ENCODE measurements at places on chromosomes 5 and 9.

- no peak for DNase-seq
These were observed 345 bp upstream of the PRRC1 start for GRCh38 chr5:127517110-127517479.

GRCh38 chr5:15249152-15249551, 250.8 kb upstream of the FBXL7 start:
- DNase-seq, result no peak

GRCh38 chr5:62606878-62607277, 28.3 kb downstream of the LRRC70 start:
- DNase-seq, result no peak

- DNase-seq, result no peak
These were observed 9.2 kb upstream of the HABP4 start for GRCh38 chr9:96440671-96441199.

DNA sequence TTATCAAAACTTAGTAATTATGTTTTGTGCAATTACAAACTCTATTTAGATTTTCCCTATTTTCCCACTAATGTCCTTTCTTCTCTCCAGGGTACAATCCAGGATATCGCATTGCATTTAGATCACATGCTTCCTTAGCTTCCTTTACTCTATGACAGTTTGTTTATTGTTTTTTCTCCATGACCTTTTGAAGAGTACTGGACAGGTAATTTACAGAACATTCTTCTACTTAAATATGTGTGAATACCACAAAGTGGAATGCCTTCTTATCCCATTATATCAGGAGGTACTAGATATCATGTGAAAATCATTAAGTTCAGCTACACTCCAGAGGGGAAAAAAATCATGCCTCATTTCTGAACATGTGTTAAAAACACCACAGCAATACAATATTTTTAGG, 776.6 kb upstream of the CDH9 start:
- no peak for DNase-seq

DNA sequence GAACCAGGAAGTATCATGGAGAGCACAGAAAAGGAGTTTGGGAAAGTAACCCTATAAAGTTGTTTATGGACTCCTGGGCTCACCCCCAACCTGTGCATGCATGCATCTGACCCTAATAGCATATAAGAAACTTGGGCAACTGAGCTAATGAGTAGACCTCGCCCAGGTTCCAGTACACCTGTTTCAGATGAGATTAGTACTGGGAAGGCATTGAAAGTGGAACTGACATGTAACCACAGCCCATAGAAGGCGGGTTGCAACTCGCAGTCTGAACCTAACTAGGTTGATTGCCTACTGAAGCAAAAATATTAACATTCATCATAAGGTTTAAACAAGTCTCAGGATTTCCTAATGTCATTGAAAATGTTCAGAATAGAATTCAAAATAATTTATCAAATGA, 87.0 kb downstream of the WNK2 start:
- no peak for DNase-seq

DNA sequence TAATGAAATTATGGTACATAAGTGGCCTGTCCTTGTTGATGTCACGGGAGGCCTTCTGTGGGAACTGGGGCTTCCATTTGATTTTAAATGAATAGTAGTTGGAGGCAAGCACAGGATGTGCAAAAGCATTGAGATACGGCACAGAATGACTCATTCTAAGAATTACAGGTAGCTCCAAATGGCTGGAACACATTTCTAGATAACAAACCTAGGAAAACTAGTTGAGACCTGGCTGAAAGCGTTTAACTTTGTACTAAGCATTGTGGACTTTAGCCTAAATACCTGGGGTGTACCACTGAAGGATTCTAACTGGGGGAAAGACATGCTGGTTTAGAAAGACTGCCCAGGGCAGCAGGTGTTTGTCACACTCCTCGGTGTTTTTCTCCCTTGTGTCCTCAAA, 9.4 kb downstream of the SKP2 start:
- DNase-seq, result no peak

- no peak for DNase-seq
These were observed 75.8 kb downstream of the NUDT12 start for GRCh38 chr5:103486739-103487138.

DNA sequence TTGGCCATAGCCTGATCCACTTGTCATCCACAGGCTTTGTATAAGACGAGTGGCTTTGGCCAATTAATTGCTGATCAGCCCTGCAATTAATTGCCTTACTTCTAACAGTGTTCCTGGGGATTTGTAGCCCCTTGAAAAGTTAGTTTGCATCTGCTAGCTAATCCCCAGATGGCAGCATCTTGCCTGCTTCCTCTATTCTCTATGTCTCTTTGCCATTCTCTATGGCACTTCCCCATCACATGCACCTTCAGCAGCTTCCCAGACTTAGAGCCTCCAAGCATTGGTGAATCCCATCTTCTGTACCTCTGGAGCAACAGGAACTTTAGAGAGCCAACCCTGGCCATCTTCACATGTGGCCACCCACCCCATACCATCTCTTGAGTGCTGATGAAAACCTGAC, 197.0 kb upstream of the DMAC1 start:
- DNase-seq, result no peak

DNA sequence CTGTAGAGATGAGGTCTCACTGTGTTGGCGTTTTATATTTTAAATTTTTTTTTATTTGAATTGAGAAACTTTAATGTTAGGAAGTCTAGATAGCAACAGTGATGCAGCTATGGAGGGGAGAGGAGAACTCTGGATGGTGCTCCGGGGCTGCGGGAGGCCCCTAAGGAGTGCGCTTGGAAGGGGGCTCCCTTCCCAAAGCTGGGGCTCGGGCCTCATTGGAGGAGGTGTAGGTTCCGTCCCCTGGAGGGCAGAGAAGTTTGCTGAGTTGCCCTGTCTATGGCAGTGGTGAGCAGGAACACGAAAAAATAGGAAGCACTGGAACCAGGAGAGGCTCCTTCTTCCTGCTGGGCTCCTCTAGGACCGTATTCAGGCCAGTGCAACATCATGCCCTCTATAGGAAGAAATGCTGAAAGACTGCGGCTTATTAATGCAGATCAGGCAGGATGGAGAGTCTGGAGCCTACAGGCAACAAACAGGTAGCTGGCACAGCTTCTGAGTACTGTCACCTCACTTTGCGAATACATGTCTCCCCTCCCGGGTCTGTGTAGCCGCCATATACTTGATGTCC, 16.1 kb downstream of the AHRR start:
- DNase-seq, result no peak

- DNase-seq, result no peak
These were observed 5.9 kb downstream of the GFI1B start for GRCh38 chr9:132984202-132985070.

GRCh38 chr9:99350461-99350860, 128.4 kb downstream of the SEC61B start:
- DNase-seq, result no peak

GRCh38 chr9:121976751-121977150, 116.4 kb downstream of the TTLL11 start:
- no peak for DNase-seq

DNA sequence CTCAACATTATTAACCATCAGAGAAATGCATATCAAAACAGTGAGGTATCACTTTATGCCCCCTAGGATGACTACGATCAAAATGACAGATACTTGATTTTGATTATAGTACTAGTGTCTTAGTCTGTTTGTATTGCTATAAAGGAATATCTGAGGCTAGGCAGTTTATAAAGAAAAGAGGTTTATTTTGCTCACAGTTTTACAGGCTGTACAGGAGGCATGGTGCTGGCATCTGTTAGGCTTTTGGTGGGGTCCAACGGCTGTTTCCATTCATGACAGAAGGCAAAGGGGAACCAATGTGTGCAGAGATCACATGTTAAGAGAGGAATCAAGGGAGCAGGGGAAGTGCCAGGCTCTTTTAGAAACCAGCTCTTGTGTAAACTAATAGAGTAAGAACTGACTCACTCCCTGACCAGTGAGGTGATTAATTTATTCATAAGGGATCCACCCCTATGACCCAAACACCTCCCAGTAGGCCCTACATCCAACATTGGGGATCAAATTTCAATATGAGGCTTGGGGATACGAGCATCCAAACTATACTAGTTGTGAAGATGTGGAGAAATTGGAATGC, 16.0 kb upstream of the AFF4 start:
- DNase-seq, result no peak

DNA sequence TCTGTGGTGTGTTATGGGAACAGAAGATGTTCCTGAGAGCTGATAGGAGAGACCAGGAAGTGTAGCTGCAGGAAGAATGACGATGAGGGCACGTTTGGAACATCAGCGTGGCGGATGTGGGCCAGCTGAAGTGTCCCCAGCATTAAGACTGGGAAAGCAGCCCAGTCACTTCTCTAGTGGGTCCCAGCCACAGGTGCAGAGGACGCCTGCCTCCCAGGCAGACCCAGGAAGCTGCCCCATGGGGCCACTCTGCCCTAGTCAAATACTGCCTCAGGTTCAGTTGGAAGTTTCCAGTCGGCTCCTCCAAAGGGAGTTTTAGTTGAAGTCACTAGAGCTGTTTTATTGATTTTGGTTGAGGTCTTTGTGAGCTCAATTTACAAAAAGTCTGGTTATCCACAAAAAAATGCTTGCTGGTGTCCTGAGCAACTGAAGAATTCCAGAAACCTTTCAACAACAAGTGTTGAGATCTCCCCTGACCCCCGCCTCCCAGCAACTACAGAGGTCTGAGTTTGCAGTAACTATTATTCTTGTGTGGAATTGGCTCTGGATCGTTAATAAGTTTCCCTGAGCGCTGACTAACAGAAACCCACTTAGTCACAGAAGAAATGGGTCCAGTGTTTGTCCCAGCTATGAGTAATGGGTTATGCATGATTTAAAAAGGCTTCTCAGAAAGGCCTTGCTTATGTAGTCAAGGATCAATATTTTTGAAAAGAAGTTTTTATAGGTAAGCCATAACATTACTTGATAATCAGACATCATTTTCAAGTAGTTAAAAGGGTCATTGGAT, 294.1 kb downstream of the FANCC start:
- DNase-seq, result peak; percentile 45

DNA sequence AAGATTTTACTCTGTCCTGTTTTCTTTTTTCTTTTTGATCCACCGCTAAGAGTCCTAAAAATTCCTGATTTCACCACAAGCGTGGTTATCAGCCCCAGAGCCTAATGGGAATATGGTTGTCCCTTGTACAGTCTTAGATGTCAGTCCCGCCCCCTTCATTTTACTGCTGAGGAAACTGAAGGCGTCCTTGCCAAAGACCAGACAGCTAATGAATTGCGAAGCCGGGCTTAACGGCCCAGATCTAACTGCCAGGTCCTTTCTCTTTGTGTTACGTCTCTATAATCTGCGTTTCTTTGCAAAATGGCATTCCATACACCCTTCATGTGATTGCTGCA, 497 bp downstream of the NSA2 start:
- DNase-seq, result peak; percentile 20

GRCh38 chr5:170860415-170860814, 1.4 kb upstream of the RANBP17 start:
- DNase-seq, result no peak

DNA sequence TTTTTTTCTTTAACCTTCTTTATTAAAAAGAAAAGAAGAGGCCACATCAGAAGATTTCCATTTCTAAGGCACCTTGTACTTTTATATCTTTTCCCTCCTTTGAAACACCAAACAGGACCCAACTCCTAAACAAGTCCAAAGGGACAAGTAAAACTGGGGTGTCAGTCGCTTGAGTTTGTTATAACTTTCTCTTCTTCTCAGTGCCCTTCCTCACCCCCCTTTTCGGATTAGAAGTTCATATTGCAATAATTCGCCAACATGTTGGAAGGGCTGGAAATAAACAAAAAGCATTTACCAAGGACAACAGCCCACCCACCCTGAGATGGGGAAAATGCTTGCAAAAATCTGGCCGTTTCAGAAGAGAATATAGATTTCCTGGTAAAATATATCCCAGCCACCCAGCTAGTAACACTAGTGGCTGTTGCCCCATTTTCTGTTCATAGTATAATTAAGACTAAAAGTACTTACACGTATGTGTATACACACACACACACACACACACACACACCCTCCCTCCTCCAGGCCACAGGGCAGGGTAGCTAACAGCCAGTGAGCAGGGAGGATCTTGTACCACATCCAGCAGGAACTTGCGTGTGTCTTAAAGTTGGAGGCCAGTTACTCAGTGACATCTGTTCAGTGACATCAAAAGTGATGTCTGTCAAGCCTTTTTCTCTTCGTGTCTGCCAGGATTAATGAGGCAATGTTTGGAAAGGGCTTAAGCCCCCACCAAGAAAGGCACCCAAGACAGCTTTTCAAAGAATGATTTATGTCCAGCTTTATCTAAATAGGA, 149.1 kb upstream of the KLF4 start:
- no peak for DNase-seq

DNA sequence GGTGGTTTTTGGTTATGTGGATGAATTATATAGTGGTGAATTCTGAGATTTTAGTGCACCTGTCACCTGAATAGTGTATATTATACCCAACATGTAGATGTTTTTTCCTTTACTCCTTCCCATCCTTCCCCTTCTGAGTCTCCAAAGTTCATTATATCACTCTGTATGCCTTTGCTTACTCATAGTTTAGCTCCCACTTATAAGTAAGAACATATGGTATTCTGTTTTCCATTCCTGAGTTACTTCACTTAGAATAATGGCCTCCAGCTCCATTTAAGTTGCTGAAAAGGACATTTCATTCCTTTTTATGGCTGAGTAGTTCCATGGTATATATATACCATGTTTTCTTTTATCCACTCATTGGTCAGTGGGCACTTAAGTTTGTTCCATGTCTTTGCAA, 161.6 kb upstream of the CD180 start:
- no peak for DNase-seq

- DNase-seq, result no peak
These were observed 50.0 kb downstream of the CAST start for GRCh38 chr5:96712100-96712746.

DNA sequence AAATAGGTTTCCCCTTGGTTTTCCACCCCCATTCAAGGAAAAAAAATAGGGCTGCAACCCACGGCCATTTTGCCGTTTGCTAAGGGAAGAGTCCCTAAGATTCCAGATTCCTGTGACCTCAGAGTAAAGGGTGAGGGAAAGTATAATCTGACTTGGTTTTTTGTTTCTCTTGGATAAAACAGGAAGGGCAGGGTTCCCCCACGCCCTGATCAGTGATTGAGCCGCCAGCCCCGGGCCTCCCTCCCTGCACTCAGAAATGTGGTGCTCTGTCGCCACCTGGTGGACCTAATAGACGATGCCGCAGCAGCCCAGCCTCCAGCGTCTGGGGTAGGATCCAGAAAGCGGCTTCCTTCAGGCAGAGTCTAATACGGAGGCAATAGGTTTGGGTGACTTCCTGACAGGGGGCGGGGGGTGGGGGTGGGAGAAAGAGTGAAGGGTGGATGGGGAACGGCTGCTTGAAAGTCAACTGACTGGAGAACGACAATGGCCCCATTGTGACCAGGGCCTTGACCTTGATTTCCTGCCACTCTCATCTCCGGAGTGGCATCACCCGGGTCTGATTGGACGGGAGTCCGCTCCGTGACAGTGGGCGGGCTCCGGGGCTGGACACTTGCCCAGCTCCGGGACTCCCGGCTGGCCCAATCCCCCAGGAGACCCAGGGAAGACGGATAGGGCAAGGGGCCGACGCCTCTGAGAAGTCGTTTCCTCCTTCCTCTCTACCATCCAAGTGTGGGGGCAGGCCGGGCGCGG, 17.8 kb upstream of the CYSTM1 start:
- DNase-seq, result peak; percentile 90

GRCh38 chr5:171107669-171108068, 201.4 kb upstream of the TLX3 start:
- DNase-seq, result no peak

GRCh38 chr9:28981129-28981528, 1407.8 kb upstream of the C9orf72 start:
- DNase-seq, result no peak

- DNase-seq, result no peak
These were observed 13.8 kb upstream of the RANBP17 start for GRCh38 chr5:170848033-170848432.

GRCh38 chr5:16808021-16808420, 128.1 kb downstream of the MYO10 start:
- DNase-seq, result no peak

Data from BE2C (cell line).